ENCODE measurements at places on chromosomes 5 and 9. TPM values are rescaled to one million over a fixed set of nuclear protein-coding genes. Genes with fewer than 3 reads are reported as not detected.

MYOZ3 gene
- total RNA-seq: 0.40 TPM

HTR1A gene
- not detected for total RNA-seq

CLIC3 gene
- total RNA-seq: 4.8 TPM

MEIKIN gene
- total RNA-seq: 0.06 TPM

SHOC1 gene
- total RNA-seq: not detected

ARHGEF37 gene
- 0.99 TPM for total RNA-seq

HACD4 gene
- 1.7 TPM for total RNA-seq

FGF1 gene
- 8.5 TPM for total RNA-seq

FNIP1 gene
- total RNA-seq: 51.5 TPM

ANKRD18B gene
- total RNA-seq: under 0.01 TPM

WDR55 gene
- 30.0 TPM for total RNA-seq

Data from aortic smooth muscle cell (primary cell).